ENCODE measurements at places on chromosomes 1 and 21.

- no peak for DNase-seq
Measured at GRCh38 chr1:42941640-42942330, 16.9 kb downstream of the SLC2A1 start.

DNA sequence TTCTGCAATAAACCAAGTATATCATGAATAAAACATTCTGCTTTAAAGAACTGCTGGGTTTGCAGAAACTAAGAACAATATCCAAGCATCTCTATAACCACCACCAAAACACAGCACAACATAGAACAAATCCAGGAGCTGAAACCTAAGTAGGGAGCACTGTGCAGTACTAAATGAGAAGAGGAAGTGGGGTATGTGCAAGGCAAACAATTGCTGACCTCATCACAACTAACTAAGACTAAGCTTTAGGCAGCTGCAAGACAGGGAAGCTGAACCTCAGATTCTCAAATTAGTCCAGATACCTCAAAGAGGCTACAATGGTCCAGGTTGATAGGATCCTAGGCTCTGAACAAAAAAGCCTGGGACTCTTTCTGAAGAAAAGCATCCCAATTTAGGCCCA is 172.6 kb downstream of the SLC44A5 start:
- DNase-seq, result no peak

DNA sequence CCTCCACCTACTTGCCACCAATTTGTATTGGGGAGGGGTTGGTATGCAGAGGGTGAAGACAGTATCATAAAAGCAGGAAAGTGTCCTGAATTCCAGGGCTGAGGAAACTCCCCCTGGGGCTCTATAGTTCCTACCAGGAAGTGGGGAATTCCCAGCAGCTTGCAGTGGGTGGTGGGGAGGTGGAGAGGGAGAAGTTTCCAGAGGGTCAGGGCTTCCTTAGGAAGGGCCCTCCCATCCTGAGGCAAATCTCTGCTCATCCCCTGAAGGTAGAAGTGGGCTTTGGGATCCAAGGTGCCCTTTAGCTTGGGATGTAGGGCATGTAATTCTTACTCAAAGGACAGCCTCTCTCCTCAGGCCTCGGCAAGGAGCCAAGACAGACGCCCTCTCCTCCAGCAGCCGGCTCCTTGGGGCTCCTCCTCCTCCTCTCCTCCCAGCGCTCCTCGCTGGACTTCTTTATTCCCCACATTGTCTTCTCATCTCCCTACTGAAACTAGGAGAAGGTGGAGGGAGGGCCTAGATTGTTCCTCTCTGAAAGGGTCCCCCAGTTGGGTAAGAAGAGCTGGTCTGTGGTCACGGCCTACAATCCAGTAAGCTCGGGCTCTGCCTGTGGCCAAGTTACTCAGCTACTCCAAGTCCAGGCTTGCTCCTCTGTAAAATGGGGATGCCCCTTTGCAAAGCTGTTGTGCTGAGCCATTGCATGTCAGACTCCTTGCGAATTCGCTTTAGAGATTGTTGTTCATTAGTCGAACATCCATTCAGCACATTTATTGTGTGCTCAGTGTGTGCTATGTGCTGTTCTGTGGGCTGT is 17.9 kb upstream of the CSF1 start:
- DNase-seq, result no peak

DNA sequence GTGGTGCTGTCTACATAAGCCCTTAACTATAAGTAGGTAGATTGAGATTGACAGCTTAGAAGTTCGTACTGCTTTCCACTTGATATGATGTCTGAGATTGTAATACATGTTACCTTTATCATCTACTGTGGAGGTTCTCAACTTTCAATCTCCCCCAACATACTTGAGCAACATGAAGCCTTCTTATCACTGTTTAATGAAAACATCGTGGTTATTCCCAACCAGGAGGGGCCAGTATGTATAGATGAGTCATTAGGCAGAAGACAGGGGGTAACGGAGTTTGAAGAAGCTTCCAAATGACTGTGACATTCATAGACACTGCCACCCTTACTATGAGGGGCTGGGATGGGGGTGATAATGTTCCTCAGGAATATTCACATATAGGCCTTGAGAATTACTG is 36.0 kb downstream of the CENPF start:
- DNase-seq, result no peak

DNA sequence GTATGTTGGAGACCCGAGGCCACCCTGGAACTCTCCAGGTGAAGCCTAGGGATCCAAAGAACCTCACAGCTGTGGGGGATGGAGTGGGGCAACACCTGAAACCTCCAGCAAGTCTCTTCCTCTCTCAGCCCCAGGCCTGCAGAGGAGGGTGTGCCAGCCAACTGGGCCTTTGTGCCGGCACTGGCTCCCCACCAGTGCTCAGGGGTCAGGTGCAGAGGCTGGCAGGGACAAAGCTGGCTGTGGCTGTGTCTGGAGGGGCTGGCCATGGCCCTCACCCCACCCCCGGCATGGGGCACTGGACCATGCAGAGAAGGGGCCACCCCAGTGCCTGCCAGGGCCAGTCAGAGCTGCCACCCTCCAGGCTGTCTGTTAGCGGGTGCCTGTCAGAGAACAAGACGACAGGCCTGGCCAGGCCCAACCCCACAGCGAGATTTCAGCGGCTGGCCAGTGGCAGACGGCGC is 3.9 kb downstream of the COL18A1 start:
- DNase-seq, result no peak

- DNase-seq, result no peak
Measured at GRCh38 chr1:175564119-175564518, 179.3 kb downstream of the TNR start.

DNA sequence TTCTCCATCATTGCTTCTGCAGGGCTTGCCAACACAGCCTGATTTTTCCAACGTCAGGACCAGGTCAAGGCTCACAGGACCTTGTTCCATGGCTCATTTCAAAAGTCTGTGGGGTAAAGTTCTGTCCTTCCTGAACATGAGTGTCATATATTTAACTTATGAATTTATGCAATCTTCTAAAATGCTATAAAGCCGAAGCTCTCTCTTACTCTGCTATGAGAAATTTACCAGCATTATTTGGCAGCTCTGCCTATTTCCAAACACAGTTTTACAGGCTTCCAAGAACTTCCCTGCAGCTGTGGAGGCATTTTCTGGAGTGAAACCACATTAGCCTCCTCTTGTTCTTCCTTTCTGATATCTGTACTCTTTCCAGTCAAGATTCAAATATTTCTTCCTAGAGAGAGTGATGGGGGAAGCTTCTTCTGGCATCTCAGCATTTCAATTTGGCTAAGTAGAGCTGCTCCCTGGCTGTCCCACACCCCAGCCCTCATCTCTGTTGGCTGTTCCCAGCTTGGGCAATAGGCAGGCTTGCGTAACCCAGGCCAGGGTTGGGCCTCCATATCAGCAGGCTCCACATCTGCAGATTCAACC is 15.6 kb upstream of the HMGCS2 start:
- no peak for DNase-seq

GRCh38 chr21:35467566-35467965 is 418.5 kb upstream of the RUNX1 start:
- DNase-seq, result no peak

DNA sequence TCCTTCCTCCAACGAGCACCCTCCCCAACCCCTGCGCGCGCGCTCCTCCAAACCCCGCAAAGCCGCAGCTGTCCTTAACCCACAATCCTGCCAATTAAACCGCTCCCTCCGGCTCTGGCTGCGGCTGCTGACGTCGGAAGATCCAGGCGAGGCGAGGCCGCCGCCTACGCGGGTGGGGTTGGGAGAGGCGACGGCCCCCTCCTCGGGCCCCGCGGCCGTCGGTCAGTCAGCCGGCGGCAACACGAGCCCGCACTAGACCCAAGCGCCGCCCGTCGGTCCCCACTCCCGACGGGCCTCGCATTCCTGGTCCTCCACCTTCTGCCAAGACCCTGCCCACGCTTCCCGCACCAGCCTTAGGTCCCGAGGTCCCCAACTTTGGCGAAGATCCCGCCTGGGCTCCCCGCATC is 75.4 kb downstream of the VWA5B1 start:
- no peak for DNase-seq

- no peak for DNase-seq
Measured at GRCh38 chr1:8965121-8965820, 19.6 kb downstream of the CA6 start.

GRCh38 chr21:33686386-33686785 is 44.1 kb downstream of the ITSN1 start:
- DNase-seq, result no peak

- no peak for DNase-seq
Measured at GRCh38 chr1:44323947-44324346, 31.1 kb downstream of the ERI3 start.

DNA sequence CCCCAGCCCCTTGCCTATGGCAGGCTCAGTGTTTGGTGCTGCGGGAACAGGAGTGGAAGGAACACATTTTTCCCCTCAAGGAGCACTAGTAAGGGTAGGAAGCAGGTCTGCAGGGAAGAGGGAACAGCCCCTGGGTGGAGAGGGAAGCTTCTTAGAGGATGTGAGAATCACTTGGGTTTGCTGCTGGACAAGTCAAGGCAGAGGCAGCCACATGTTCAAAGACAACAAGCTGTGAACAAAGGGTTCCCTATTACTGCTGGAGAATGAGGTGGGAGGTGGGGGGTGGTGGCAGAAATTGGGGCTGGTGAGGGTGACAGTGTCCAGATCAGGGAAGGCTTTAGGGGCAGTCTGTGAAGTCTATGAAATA is 24.8 kb upstream of the CITED4 start:
- DNase-seq, result no peak

DNA sequence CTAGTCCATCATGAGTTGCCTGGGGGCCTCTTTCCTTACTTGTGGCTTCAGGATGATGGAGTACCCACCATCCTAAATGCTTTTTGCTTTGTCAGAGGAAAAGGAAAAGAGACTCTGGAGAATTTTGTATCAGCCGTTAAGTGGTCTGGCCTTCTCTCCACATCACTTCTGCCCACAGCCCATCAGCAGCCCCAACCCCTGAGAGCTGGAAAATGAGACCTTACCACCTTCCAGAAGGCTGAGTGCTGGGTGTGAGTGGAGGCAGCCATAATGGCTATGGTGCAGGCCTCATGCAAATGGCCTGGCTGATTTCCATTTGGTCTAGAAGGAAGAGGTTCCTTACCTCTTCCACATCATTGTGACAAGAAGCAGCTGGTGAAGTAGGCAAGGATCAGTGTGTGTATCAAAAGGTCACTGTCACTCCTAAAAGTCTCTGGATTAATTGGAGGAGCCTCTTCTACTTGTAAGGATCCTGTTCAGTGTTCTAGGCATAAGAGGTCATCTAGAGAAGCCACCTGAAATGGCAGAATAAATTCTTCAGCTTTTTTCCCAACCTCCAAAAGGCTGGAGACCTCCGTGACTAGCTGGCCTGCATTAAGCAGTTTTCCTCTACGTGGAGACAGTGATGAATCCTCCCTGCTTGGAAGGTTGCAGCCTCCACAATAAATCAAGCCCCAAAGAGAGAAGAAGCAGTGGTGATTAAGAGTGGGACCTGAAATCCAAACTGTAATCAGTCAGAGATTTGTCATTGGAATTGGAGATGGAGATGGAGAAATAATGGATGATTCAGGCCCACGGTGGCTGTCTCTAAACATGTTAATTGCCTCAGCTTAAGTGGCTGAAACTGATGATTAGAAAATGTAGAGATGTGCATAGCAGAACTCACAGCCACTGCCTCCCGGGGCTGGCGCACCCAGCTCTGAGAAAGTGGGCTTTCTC is 111.5 kb downstream of the CNIH3 start:
- no peak for DNase-seq

- DNase-seq, result no peak
Measured at GRCh38 chr1:222443566-222443965, 104.3 kb downstream of the HHIPL2 start.

GRCh38 chr1:116164150-116164549 is 53.0 kb downstream of the MAB21L3 start:
- DNase-seq, result no peak

DNA sequence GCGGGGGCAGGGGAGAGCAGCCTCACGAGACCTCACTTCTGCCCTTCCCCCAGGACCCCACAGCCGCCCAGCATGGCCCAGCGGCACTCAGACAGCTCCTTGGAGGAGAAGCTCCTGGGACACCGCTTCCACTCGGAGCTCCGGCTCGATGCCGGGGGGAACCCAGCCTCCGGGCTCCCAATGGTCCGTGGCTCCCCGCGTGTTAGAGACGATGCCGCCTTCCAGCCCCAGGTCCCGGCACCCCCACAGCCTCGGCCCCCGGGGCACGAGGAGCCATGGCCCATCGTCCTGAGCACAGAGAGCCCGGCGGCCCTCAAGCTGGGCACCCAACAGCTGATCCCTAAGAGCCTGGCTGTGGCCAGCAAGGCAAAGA is 8.5 kb downstream of the ARHGEF16 start:
- DNase-seq, result no peak

DNA sequence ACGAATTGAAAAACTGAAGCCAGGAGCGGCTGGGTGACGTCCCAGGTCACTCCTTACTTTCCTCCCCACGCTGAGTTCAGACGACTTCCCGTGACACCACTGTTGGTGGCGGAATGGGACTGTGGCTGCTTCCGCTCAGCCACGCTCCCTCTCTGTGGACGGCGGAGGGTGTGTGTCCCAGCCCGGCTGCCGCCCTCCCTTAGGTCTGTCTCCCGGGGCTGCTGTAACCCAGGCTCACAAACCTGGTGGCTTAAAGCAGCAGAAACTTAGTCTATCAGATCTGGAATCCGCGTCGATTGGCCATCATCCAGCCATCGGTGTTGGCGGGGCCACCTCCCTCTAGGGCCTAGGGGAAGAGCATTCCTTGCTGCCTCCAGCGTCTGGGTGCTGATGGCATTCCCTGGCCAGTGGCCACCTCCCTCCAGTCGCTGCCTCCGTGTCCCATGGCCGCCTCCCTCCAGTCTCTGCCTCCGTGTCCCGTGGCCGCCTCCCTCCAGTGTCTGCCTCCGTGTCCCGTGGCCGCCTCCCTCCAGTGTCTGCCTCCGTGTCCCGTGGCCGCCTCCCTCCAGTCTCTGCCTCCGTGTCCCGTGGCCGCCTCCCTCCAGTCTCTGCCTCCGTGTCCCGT is 17.5 kb downstream of the TRPM2 start:
- no peak for DNase-seq

DNA sequence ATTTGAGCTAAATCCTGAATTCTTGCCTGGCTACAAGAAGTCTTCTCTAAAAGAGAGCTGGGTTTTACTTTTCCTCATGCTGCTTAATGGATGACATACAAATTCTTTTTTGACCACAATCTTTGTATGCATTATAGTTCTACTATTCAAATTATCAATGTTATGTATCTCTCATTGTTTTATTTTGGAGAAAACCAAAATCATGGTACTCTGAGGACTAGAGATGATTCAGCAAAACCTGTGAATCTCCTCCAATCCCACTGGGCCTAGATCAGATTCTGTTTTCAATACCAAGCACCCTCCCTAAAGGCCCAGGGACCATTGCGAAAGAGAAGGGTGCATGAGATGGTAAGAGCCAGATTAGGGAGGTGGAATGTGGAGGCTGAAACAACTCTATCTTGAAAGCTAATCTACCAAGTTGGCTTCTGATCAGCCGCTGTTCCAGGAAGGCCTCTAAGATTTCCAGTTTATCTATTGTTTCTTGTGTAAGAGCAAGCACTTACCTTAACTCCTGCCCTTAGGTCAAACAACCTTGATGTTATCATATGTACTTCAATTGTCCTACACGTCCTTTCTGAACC is 547.2 kb downstream of the PLPP3 start:
- no peak for DNase-seq

GRCh38 chr1:68216089-68216772 is 16.1 kb downstream of the WLS start:
- no peak for DNase-seq

- no peak for DNase-seq
Measured at GRCh38 chr1:43564551-43565348, 34.1 kb downstream of the PTPRF start.
